ENCODE measurements at places on chromosomes 7 and 10.

GRCh38 chr10:86712317-86712707, 44.0 kb downstream of the LDB3 start:
- peak; percentile 73 for DNase-seq

DNA sequence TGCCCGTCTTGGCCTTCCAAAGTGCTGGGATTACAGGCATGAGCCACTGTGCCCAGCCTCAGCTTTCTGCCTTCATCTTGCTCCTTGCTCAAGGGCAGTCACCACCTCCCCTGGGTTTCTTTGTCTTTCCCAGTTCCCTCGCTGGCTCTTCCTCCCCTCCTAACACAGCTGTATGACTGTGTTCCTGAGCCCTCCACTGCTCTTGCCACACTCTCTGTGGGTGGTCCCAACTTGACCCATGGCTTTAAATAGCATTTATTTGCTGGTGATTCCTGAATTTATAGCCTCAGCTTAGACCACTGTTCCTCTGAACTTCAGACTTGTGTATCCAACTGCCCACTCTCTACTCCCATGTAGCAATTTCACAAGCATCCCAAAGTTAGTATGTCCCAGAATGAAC, 181.3 kb downstream of the BAMBI start:
- DNase-seq: no peak

DNA sequence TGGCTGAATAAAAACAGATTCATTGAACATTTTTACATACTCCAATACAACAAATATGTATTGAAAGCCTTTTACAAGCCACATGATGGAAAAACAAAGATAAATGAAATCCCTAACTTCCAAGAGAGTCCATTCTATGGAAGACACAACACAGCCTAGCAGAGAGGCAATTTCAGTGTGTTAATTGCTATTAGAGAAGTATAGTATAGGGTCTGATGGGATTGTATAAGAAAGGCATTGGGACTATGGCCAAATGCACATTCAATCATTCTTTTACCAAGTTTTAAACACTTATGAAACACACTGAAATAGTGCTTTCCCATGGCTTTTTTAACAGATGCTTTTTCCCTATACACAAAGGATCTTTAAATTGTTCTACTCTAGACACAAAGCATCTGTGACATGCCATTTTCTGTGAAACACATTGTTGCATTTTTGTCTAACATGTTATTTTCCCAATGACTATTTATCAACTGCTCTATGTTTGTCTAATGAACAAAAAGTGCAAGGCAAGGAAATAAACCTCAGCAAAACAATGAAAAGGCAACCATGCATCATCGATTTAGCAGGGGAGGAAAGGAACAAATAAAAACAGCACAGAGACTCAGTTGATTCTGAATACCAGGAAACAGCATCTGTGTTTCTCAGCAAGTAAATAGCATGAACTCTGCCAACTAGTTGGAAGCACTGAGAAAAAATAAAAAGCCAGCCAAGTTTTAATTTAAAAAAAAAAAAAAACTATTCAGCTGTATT, 42.4 kb upstream of the PHYHIPL start:
- no peak for DNase-seq

DNA sequence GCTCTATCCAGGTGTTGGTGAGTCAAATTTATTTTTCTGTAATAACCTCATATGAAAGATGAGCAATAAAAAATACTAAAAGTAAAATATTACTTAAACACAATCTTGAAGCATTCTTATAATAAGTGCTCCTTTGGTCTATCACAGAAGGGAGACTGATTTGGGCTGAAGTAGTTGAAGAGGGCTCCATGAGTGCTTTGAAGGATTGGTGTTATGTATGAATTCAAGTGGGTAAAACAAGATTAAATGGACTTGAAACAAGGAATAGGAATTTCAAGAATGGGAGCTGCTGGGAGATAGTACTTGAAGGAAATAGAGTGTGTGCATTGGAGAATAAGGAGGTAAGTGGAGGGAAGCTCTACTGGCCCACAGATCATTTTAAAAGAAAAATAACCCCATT, 7.3 kb upstream of the OR2A2 start:
- DNase-seq: no peak

DNA sequence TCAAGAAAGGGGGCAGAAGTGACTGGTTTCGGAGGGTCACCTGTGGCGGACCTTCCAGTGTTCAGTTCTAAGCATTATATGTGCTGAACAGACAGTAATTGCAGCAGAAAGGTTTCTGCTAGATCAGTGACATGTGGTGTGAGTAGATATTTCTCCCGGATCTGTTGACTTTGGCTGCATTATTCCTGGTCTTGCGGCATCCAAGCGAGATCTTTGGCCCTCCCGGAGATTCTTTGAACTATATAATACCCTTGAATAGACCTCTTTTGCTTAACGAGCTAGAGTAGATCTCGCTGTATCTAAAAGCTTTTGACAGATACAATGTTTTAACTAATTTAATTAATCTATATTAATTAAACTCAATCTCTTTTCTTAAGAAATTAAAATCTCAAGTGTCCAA, 99.8 kb downstream of the PTN start:
- DNase-seq: no peak

DNA sequence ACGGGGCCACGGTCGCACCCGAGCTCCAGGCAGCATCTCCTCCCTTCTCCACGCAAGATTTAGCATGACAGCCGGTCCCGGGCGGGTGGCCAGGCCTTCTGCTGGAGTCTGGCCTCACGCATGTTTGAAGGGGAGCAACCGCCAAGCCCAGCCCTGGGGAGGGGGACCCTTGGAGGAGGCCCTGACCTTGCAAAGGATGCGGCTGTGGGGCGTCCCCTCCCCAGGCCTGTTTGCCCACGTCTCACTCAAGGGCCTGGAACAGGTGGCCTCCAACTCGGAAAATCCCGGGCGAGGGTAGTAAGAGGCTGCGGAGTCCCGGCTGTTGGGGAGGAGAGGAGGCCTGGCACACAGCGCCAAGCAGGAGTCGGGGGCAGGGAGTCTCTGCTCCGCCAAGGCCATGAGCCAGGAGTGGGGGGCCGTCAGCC, 50.6 kb upstream of the DPYSL4 start:
- no peak for DNase-seq

DNA sequence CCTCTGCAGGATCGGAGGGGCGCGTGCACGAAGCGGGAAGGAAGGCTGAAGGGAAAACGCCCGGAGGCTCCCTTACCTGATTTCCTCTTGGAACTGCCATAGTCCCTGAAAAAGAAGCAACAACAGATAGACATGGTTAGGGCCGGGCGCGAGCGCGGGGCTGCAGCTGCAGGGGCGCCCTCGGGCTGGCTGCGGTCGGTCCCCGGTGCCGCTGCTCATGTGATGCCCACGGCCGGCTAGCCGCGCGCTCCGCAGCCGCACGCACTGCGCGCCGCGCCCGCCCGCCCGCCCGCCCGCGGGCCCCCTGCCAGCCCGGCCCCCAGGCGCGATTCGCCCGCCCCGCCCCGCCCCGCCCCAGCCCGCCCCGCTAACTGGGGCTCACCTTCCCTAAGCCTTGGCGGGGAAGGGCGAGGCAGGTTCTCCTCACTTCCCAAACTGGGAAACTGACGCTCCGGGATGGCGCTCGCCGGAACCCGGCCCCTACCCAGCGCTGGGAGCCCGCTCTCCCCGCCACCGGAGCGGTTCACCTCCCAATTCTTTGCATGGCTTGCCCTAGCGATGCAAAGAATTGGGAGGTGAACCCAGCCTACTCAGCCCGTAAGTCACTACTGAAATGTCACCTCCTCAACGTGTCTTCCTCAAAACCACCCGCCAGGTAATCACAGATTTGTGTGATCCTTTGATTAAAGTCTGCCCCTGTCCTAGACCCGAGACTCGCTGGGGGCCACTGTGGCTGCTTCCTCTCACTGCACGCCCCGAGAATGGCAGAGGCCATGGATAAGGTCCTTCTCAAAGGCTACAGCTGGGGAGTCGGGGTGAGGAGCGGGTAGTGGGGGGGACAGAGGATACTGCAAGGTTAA, 162.2 kb downstream of the SH3PXD2A start:
- DNase-seq: peak; percentile 71

- DNase-seq: no peak
Observed at GRCh38 chr7:100896732-100897608, 1.3 kb upstream of the ACHE start.

DNA sequence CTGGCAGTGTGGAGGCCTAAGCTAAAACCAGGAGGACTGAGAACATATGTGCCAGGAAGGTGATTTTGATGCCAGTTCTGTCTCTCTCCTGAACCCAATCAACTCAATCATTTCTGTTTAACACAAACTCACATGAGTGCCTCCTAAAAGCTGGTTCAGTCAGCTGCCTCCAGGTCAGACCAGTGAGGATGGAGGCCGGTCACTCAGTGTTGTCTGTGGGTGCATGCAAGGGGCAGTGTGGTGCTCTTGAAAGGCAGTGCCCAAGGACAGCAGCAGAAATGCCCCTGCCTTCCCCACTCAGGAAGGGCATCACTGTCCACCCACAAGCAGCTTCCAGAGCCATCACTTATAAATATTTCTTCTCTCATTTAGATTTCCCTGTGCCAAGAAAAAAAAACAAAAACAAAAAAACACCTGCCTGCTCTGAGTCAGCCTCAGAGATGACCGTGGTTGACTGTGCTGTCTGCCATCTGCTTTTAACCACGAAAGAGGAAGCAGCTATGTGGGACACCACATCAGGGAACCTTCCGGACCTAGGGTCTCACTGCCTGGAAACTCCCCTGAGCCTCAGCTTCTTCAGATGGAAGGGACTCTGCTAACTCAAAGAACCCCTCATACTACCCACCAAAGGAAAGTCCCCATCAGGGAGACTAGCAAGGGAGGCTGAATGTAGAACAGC, 39.1 kb downstream of the VOPP1 start:
- DNase-seq: peak; percentile 83

DNA sequence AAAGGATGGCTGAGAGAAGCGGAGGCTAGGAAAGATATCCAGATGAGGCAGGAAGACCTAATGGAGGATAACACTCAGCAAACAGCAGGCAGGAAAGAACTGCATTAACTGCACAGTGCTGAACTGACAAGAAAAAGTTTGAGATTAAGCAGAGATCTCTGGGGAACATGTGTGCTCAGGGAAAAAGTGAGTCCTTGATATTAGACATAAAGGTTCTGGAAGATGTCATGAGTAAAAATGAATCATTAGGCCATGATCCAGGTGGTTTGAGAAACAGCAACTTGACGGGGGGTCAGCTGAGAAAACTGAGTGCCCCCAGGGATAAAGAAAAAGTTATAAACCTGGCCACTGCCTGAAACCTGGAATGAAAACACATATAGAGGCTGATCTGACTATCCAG, 27.3 kb upstream of the ANK3 start:
- DNase-seq: no peak

DNA sequence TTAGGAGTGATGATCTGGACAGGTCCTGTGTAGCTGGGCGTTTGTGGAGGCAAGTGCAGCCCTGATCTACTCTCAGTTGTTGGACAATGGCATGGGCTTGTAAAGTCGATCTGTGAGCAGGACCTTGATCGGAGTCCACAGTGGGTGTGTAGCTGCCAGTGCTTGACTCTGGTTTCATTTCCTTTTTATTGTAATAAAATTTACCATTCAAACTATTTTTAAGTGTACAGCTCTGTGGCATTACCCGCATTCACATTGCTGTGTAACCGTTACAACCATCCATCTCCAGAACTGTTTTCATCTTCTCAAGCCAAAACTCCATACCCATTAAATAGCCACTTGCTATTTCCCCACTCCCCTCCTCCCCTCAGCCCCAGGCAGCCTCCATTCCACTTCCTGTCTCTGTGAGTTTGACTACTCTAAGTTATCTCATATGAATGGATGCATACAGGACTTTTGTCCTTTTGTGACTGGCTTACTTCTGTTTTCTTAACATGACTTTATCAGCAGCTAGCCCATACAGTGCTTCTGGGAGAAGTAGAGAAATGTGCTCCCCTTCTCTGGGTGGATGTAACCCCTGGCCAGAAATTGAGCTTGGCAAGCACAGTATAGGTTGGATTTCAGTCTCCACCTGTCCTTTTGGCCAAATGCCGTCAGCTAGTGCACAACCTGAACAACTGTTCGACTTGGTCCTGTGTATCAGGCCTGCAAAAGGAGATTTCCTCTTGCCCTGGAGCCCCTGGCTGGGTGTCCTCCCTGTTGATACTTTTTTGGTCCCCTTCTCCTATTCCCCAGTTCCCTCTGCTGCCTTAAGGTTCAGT, 180.0 kb downstream of the LRMDA start:
- DNase-seq: no peak

- DNase-seq: no peak
Observed at GRCh38 chr7:148079206-148080080, 511.1 kb upstream of the C7orf33 start.

GRCh38 chr10:125003146-125003900, 61.4 kb downstream of the ZRANB1 start:
- no peak for DNase-seq

DNA sequence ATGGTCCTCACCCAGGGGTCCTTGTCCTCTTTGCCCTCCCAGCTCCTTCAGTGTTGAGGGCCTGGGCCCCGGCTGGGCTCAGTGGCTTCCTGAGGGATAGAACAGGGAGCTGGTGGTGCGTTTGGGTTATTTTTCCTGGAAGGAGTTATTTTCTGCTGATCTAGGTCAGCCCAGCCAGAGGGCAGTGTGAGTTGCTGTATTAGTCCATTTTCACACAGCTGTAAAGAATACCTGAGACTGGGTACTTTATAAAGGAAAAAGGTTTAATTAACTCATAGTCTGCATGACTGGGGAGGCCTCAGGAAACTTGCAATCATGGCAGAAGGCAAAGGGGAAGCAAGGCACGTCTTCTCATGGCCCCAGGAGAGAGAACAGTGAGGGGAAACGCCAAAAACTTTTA, 122.4 kb upstream of the PCBD1 start:
- DNase-seq: no peak

DNA sequence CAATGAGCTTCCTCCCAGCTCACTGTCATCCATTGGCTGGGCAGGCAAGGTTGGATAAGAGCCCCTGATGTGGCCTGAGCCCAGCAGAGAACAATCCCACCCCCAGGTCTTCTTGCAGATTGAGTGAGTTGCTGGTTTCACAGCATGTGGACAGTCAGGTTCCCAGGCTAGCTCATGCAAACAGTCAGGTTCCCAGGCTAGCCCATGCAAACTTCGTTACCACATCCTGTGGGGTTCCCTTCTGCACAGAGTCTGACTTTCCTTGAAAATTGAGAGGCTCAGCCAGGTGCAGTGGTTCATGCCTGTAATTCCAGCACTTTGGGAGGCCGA, 67.1 kb downstream of the TMEM130 start:
- no peak for DNase-seq

DNA sequence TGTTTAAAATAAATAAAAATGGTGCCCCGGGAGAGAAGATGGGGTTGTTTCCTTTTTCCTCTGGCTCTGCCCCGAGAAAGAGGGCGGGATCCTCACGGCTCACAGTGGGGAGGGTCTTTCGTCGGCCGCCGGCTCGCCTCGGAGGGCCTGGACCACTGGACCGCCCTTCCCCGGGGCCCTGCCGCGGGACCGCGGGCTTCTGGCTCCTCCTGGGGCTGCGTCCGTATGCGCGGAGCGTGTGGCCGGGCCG, 3.5 kb upstream of the IGF2BP3 start:
- DNase-seq: no peak

- DNase-seq: no peak
Observed at GRCh38 chr10:120420421-120420820, 36.6 kb upstream of the PLPP4 start.

- DNase-seq: no peak
Observed at GRCh38 chr10:12709000-12709401, 292.5 kb downstream of the CCDC3 start.

Measured in GM06990 (cell line).